ENCODE measurements at places on chromosomes 12 and 14.

GRCh38 chr12:92765871-92766270, 63.1 kb downstream of the PLEKHG7 start:
- no peak for DNase-seq

DNA sequence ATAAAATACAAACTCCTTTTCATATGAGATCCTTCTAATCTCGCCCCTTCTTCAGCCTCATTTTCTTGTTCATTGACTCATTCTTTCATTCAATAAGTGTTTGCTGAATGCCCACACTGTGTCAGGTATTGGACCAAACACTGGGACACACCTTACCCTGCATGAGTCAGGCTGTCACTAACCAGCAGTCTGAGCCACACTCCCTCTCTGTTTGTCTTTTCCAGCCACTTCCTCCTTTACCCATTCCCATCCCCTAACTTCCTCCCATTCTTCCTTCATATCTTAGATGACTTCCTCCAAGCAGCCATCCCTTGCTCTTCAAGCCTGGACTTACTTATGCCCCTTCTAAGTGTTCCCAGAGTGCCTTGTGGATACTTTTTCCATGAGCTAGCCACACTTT, 27.0 kb upstream of the HIF1A start:
- no peak for DNase-seq

DNA sequence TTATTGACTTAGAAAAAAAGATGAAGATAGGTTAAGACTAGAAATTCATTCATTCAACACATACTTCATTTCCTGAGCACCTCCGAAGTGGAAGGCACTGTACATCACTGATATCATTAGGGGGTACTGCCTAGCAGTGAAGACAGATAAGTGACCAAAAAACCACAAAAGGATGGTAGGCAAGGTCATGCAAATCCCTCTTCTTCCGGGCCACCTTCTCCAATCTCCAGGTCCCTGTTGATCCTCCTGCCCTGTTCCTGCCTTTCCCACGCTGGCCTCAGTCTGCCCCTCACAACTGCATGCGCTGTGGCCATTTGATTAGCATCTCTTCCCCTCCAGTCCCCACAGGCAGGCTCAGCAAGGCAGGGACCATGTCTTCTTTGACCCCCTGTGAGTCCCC, 60.8 kb downstream of the SETD3 start:
- no peak for DNase-seq

GRCh38 chr12:32205731-32206130, 99.1 kb downstream of the BICD1 start:
- no peak for DNase-seq

- no peak for DNase-seq
Observed at GRCh38 chr14:91410771-91411536, 6.7 kb downstream of the CCDC88C start.

DNA sequence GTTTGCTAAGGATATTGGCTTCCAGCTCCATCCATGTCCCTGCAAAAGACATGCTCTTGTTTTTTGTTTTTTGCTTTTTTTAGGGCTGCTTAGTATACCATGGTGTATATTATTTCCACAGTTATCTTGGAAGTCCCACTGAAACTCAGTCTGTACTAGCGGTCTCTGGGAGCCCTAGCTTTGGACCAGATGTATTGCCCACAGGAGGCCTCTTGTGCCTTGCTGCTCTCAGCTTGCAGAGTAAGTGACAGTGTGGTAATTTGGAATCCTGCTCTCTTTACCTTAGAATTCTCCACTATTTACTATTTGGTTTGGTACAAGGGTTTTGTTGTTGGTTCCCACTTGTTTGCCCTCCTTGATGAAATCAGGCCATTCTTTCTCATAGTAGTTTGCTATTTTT, 1022.9 kb downstream of the LRFN5 start:
- DNase-seq, result no peak

DNA sequence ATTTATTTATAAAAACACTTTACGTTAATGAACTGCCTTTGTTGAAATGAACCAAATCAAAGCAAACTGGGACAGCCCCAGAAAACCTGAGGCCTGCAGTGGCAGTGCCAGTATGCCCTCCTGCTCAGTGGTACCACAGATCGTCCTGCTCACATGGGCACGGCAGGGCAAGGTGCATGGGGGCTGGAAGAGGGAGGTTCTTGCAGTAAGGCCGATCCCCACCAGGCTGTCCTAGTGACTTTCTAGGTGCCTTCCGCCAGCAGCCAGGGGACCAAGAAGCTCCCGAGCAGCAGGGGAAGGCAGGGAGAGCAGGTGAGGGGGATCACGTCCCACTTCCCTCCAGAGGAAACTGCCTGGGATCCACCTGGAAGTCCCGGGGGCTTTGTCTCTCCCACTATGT, 63.9 kb downstream of the TESC start:
- no peak for DNase-seq

DNA sequence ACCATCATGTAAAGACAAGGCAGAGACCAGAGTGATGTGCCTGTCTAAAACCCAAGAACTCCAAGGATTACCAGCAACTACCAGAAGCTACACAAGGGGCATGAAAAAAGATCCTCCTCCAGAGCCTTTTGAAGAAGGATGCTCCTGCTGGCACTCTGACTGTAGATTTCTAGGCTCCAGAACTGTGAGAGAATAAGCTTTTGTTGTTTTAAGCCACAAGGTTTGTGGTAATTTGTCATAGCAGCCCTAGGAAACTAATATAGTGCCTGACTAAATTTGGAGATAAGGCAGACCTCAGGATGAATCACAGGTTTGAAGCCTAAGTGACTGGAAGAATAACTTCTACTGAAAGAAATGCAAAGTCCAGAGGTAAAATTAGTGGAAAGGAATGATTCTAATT, 132.9 kb downstream of the CEP83 start:
- no peak for DNase-seq

DNA sequence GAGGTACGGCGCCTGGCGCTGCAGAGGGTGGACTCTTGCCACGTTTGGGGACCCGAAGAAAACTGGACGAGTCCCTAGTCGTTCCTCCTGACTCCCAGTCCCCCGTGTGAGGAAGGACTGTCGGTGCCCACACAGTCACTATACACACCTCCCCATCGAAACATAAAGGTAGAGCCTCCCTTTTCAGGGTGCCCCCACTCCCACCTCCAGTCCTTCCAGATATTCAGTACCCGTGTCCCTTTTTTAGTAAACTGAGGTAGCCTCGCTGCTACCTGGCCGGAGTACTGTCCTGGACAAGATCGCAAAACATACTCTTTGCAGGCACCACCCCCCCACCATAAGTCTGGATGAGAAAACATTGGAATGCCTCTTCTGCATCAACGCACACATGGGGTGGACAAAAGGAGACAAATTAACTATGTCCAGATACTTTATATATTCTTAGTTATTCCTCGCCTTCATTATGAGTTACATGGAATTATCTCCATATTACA, 610 bp upstream of the KMT2D start:
- no peak for DNase-seq

- no peak for DNase-seq
Observed at GRCh38 chr12:131089531-131090273, 136.0 kb downstream of the ADGRD1 start.

DNA sequence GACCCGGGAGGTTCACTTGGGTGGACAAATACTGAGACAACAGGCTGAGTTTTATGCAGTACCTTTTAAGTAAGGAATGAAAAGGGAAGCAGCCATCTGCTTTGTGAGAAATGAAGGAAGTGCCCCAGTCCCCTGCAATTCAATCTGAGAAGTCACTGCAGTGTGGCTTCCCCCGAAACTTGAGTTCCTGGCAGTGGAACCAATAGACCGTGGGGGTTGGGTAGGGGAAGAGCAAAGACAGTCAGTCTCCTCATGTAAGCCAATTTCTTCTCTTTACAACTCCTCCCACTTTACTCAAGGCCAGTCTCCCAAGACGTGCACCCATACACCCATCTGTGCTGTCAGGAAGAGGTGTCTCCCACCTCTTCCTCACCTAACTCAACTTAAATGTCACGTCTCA, 206.5 kb downstream of the BCAT1 start:
- peak; percentile 77 for DNase-seq

- no peak for DNase-seq
Observed at GRCh38 chr12:47881826-47882427, 22.9 kb downstream of the VDR start.

DNA sequence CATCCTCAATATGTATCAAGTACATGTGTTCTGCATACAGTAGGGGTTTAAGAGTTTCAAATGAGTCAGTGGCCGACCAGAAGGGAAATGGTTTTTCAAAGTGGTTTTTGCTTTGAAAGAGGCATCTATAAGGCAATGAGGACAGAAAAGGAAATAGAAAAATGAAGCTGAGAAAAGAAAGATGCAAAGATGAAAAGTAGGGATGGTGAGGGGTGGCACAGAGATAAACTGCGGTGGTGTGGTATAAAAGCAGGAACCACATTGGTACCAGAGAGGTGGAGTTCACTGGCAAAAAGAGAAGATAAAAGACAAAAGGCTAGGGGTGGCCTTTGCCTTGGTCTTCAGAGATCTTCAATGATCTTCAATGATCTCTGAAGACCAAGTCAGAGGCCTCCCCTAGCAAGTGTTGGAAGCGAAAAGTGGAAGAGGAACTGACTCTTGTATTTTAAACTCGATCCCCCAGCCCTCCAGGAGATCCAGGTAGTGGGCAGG, 144.0 kb upstream of the KRR1 start:
- DNase-seq, result no peak

DNA sequence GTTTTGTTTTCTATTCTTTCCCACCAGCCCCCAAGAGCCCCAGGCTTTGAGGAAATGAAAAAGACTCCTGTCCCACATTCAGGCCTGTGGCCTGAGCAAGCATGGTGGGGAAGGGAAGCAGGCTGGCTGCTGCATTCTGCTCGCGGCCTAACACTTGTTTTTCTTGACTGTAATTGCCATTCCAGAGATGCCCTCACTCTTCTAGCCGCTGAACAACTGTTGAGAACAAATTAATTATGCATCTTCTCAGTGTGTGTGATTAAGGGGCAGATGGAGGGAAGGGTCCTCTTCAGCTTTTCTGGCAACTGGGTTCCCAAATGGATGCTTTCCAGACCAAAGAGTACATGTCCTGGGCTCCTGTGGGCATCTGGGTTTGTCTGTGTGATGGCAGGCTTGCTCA, 43.3 kb downstream of the ADCK1 start:
- no peak for DNase-seq

DNA sequence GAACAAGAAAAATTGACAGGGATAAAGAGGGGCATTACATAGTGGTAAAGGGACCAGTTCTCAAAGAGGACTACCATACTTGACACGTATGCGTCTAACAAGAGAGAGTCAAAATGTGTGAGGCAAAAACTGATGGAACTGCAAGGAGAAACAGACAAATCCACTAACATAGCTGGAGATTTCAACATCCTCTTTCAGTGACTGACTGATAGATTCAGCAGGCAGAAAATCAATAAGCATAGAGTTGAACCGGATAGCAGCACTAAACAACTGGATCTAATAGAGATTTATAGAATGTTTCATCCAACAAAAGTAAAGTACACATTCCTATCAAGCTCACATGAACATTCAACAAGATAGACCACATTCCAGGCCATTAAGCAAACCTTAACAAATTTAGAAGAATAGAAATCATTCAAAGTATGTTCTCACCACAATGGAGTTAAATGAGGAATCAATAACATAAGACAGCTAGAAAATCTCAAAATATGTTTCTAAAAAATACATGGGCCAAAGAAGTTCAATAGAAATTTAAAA, 16.1 kb upstream of the CRACR2A start:
- no peak for DNase-seq

- no peak for DNase-seq
Observed at GRCh38 chr12:18375131-18375530, 113.8 kb downstream of the PIK3C2G start.

GRCh38 chr14:93493054-93493453, 62.3 kb downstream of the UNC79 start:
- no peak for DNase-seq

- DNase-seq, result no peak
Observed at GRCh38 chr14:103742499-103743255, 27.1 kb downstream of the ZFYVE21 start.

DNA sequence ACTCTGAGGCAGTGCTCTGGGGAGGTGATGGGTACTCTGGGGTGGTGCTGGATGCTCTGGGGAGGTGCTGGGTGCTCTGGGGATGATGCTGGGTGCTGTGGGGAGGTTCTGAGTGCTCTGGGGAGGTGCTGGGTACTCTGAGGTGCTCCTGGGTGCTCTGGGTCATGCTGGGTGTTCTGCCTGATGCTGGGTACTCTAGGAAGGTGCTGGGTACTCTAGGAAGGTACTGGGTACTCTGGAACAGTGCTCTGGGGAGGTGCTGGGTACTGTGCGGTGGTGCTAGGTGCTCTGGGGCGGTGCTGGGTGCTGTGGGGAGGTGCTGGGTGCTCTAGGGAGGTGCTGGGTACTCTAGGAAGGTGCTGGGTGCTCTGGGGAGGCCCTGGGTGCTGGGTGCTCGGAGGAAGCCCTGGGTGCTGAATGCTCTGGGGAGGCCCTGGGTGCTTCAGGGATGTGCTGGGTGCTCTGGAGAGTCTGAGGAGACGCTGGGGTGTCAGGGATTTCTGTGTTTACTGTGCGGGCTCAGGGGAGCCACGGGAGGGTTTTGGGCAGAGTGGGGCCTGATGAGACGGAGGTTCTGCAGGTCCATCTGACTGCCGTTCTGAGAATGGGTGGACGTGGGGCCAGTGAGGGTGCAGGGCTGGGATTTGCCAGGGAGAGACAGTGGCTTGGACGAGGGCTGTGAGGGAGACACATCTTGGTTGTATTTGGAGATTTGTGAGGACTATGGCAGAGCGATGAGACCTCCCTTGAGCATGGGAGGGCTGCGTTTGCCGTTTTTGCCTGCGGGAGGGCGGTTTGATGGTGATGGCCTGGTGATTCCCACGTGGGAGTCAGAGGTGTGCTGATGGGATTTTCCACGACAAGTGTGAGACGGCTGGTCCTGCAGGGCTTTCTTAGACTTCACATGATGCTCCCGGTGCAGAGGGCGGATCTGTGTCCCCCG, 30.0 kb downstream of the MMP17 start:
- no peak for DNase-seq

DNA sequence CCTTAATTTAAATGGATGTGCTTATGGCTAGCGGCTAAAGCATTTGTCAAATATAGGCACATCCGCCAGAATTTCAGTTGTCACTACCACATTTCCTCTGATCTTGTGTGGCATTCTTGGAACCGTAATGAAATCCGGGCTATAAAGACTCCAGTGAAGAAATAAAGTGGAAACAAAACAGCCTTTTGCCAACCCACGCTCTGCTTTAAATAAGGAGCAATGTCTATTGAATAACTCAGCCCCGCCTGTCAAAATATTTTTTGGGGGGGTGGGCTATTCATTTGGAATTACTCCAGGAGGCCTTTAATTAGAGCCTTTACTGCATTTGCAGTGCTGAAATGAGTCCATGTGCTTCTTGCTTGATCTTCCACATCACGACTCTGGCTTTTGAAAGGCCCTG, 179.6 kb upstream of the RPH3A start:
- DNase-seq, result no peak

- no peak for DNase-seq
Observed at GRCh38 chr12:91922674-91923073, 223.0 kb downstream of the BTG1 start.

DNA sequence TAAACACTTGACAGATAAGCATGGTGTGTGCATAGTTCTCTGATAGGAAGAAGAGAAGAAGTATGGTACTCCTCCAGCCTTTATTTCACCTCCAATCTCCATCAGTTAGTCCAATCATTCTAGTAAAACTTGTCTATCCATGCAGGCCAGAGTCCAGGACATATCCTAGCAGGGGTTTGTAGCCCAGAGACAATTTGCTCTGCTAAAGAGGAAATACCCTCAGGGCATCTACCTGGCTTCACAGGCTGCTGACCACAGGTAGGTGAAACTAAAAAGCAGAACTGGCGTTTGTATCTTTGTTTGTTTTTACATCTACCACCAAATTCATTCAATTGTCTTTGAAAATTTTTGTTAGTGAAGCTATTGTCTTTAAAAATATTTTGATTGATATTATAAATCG, 717.6 kb downstream of the FSCB start:
- no peak for DNase-seq

Measured in stimulated activated effector memory CD8-positive, alpha-beta T cell treated with anti-CD3 and anti-CD28 coated beads, Interleukin-12 subunit alpha, Interleukin-12 subunit beta, amount 100 ng/mL, for 72 hours (primary cell).